Fibroblast of skin of abdomen (primary cell): ENCODE measurements at places on chromosomes 3 and 15.

DNA sequence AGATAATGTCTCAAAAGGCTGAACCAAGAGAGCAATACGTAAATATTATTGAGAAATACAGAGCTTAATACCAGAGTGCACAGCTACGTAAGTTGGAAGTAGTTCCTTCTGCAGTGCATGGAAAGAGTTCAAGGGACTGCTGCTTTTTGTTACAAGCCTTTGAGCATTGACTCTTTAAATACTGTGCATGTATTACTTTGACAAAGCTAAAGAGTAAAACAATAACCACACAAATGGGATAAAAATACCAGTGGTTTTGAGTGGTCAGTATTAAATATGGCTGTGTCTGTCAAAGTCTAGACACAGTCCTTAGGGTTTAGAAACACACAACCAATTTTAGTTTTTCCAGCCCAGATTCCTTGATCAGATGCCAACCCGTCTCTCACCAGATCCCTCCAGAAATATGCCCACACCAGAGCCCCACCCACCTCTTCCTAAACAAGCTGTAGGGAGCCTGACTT lies 62.1 kb downstream of the SSR3 start:
- peak; percentile 91 for DNase-seq

GRCh38 chr3:194450341-194450740 lies 36.5 kb downstream of the ATP13A3 start:
- DNase-seq, result no peak

DNA sequence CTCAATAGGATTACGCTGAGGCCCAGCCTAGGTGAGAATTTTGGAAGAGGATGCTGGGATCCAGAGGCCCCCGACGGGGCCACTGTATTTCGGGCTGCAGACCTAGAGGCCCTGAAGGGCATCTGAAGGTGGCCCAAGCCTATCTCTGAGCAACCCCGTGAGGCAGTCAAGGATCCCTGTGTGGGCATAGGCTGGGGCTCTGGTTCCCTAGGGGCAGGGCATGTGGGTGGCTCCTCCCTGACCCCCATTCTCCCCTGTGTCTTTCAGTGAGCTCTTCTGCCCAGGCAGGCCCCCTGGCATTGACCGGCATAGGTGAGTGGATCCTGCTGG lies 216.0 kb downstream of the SNRPN start:
- no peak for DNase-seq

DNA sequence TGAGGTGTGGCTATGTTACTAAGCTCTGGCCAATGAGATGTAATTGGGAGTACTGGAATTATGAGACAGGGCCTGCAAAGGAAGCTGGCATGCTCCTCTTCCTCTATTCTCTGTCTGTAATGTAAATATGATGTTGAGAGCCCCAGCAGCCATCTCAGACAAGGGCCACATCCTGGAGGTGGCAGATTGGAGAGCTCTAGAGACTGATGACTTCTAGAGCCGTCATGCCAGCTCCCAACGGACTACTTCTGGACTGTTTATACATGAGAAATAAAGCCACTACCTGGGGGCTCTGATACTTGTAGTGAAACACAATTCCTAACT lies 19.7 kb downstream of the PLD1 start:
- no peak for DNase-seq

DNA sequence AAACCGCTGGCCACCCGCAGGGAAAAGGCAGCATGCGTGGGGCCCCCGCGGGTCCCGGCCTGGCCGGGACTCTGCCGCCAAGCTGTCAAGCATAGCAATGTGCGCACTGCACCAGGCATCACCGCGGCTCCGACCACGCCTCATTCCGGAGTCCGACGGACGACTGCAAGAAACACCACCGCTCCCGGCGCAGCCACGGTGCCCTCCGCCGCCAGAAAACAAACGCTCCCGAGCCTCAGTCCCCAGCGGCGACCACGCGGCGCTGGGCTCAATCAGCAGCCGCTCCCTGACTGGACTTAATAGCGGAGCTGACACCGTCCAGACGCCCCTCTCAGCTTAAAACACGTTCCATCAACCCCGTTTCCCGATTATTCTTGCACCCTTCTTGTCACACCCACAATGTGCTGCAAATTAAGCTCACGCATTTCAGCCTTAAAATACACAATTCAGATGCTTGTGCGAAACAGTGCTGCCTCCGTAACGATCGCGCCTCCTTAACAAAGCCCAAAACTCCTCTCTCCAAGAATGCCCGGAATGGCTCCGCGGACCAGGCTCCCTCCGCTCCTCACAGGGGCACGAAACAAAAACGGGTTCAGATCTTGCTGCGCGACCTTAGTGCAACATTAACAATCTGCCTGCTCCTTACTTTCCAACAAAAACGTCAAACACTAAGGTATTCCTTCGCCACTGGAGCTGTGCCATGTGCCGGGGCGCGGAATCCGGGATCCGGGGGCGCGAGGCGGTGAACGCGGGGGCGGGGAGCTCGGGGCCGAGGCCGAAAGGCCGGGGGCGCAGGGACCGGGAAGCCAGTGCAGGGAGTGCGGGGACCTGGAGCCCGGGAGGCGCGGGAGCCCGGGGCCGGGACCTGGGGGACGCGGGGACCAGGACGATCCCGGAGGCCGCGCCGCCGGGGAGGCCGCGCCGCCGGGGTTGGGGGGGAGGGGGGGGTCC lies 655 bp downstream of the CYFIP1 start:
- peak; percentile 36 for DNase-seq

- no peak for DNase-seq
These were observed 4.2 kb downstream of the TBC1D23 start for GRCh38 chr3:100265016-100265415.

- no peak for DNase-seq
These were observed 222.0 kb upstream of the UBE2E2 start for GRCh38 chr3:22981166-22981565.
